ENCODE measurements at places on chromosomes 2 and 18.

- no peak for DNase-seq
These were observed 41.9 kb downstream of the MARCO start for GRCh38 chr2:118983915-118984314.

DNA sequence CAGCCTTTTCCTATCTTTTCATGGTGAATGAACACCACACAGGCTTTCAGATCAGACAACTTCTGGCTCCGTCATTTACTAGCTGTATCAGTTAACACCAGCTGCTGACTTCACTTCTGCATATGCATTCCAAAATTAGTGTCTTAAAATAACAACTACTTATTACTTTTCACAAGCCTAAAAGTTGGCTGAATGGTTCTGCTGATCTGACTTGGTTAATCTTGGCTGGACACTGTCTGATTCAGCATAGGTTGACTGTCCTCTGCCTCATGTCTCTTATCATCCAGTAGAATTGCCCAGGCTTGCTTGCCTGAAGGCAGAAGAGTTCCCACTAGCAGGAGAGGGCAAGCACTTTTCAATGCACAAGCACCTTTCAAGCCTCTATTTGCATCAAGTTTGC lies 72.7 kb downstream of the MARCHF4 start:
- peak; percentile 58 for DNase-seq

GRCh38 chr2:70242552-70242951 lies 5.9 kb downstream of the TIA1 start:
- DNase-seq: no peak

GRCh38 chr18:36300211-36300610 lies 2.7 kb downstream of the FHOD3 start:
- DNase-seq: no peak

DNA sequence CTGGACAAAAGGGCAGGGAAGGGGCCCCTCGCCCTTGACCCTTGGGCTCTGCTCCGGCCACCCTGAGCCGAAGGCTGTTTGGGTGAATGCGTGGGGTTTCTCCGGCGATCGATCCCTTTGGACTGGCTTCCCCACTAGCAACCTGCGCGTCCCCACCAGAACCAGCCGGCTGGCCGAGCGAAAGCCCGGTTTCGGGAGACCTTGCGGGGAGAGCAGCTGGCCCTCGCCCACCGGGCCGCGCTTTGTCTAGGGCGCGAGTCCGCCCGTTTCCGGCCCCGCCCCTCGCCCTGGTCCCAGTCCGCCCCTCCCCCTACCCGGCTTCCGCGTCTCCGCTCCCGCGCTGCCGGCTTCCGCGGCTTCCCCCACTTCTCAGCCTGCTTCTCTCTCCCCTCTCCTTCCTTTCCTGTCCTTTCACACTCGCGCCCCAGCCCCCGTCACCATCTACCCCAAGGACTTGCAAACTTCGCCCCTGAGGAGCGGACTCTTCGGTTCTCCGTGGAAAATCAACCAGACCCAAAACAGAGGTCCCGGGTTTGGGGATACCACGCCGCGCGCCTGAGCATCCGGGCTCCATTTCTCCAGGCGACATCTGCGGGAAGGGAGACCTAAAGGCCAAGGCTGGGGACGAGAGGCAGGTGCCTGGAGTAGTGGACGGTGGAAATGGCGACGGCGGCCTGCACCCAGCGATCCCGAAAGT lies 48.0 kb upstream of the ATP6V1B1 start:
- no peak for DNase-seq

DNA sequence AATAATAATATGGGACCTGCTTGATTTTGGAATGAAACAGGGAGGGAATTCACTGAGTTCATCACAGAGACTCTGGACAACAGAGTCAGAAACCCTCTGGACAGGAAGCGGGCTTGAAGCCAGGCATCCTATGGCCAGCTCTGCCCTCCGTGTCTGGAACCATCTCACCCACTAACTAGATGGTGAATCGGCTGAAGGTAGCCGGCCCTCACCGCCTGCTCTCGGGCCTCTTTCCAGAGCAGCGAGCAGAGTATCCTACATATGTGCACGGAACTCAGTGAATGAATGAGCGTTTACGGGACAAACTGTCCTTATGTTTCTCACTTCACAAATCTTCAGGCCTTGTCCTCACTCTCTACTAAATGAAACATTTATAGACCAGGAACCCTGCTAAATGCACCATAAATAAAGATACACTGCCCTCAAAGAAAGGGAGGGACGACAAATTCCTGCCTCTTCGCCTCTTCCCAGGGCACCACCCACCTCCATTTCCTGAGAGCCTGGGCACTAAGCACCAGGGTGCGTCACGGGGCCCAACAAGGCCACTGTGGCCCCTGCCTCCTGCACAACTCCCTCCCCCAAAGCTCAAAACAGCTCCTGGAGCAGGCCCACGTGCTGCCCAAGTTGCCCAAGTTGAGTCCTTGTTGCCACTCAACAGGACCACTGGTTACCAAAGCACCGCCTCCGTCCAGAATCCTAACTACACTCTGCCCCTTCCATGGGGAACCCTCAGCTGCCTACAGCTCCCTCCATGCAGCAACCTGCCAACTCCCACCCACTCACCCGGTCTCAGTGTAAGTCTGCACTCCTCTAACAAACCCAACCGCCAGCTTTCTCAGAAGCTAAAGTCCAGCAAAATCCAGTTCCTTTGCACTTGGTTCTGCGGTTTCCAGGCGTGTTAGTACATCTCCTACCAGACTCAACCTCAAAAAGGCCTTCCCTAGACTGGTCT lies 1.7 kb downstream of the TBC1D8 start:
- no peak for DNase-seq

DNA sequence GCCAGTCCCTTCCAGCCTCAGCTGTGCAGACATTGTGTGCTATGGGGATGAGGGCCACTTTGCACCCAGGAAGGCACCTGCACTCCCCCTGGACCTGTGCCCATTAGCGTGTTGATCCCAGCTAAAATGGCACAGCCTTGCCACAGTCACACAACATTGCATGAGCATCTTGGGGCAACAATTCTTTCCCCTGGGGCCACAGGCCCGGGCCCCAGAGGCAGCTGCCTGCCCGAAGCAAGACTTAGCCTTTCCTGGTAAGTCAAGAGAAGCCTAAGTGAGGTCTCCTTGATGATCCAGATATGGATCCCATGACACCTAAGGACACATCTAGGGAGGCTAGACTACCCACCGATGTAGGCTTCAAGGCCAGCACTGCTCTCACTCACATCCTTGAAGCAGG lies 202.1 kb downstream of the BCL11A start:
- no peak for DNase-seq

GRCh38 chr18:71505526-71505925 lies 1038.6 kb downstream of the CBLN2 start:
- DNase-seq: no peak

DNA sequence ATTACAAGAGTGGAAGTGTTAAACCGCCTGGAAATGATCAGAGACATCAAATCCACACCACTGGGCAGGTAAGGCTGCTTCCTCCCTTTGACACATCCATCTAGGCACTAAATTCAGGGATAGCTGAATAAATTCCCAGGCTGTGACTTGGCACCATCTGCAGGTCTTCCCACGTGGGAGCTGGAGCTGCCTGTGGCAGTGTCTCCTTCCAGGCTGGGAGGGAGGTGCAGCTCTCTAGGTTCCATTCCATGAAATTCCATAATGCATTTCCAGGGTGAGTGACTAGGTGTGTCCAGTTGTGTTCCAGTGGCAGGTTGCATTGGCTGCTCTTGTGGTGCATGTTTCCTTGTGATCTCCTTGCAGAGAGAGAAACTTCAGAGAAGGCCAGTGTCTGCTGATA lies 188.9 kb upstream of the CXCR4 start:
- no peak for DNase-seq

DNA sequence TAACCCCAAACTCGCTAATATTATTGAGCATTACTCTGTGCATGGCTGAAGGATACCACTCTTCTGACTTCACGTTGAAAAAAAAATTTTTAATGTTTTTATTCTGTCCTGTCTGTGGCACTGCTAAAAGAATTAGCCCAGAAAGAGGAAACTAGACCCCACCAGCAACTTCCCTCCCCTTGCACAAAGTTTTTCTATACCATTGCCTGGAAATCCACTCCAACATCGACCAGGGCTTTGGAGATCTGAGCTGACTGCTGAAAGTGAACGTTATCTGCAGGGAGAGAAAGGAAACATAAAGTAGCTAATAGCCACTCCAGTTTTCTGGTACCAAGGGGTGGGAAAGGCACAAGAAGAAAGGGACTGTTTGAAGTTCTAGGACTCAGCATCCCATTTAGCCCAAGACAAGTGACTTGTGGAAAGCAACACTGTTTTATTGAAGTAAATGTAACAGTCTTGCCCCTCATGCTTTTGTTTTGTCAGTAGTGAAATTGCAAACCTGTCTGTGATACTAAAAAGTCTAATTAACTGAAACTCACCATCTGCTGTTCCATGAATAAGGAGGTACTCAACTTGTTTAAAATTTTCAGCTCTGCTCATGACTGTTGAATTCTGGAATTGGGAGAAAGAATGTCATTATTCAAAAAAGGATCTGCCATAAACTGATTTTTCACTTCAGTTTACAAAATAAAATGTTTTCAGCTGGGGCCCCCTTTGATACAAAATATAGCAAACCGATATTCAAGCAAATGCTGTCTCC lies 79.1 kb downstream of the DPP4 start:
- no peak for DNase-seq

GRCh38 chr2:112000399-112001135 lies 54.5 kb upstream of the TMEM87B start:
- DNase-seq: no peak

DNA sequence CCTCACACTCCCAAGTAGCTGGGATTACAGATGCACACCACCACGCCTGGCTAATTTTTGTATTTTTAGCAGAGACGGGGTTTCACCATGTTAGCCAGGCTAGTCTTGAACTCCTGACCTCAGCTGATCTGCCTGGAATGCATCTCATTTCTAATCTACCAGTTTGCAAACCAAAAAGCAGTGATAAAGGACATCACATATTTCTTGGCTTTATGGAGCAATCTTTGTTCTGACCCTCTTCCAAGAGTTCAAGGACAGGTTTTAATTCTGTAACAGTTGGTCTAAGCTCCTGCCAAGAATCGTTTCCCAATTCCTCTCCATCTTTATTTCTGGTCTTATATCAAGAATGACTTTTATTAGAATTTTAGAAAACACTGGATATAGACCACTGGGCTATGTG lies 67.7 kb downstream of the SLC40A1 start:
- DNase-seq: no peak

- DNase-seq: no peak
These were observed 31.3 kb upstream of the SNED1 start for GRCh38 chr2:240966906-240967680.

- DNase-seq: no peak
These were observed 951.3 kb upstream of the ACVR2A start for GRCh38 chr2:146893500-146894041.

DNA sequence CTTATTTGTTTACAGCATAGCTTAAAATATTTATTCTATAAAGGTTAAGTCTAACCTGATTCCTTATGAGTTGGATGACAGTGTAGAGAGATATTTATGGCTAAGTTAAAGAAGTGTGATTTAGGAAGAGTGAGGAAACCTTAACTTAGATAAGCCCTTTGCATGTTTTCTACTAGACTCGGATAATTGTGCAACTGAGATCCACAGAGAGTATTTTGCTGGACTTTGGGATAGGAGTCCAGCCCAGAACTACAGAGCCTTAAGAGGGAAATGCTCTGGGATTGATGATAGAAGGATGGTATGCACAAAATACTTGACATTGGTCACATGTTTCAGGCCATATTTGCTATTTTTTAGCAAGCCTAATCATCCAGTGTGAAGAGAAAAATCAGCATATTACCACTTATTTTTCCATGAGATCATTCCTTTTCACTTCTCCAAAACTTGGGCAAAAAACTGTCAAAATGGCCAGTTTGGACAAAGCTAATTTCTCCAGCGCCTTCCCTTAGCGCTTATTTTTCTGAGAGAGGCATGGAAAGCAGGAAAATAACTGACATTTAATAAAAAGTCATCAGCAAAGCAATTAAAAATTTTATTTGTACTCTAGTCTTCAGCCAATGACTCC lies 3.1 kb downstream of the CD28 start:
- no peak for DNase-seq

DNA sequence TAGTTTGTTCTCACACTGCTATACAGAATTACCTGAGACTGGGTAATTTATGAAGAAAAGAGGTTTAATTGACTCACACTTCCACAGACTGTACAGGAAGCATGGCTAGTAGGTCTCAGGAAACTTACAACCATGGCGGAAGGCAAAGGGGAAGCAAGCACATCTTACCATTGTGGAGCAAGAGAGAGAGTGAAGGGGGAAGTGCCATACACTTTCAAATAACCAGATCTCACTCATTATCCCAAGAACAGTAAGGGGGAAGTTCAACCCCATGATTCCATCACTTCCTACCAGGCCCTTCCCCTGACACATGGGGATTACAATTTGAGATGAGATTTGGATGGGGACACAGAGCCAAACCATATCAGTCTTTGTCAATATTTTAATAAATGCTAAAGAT lies 5.0 kb upstream of the CRYGB start:
- no peak for DNase-seq

DNA sequence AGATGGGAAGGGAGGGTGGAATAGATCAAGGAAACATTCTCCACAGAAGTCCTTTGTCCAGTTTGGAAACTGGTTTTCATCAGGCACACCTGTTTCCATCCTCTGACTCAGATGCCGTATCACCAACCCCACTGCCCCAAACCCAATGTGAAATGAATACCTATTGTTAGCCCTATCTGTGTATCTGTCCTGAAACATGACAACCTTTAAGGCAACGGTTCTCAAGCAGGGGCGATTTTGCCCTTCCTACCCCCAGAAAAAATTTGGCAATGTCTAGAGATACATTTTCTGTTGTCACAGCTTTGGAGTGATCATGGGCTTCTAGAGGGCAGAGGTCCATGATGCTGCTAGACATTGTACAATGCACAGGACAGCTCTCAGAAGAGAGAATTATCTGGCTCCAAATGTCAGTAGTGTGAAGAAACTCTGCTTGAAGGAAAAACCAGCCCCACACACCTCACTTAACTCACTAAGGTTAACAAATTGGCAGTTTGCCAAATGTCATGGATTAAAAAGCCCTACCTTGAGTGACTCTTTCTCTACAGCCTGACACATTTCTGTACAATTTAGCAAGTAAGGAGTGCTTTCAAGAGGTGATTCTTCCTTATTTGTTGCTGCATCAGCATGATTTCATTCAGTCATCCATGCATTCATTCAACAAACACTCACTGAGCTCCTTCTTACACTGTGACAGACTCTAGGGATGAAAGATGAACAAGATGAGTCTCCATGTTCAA lies 3.4 kb downstream of the SCTR start:
- no peak for DNase-seq

DNA sequence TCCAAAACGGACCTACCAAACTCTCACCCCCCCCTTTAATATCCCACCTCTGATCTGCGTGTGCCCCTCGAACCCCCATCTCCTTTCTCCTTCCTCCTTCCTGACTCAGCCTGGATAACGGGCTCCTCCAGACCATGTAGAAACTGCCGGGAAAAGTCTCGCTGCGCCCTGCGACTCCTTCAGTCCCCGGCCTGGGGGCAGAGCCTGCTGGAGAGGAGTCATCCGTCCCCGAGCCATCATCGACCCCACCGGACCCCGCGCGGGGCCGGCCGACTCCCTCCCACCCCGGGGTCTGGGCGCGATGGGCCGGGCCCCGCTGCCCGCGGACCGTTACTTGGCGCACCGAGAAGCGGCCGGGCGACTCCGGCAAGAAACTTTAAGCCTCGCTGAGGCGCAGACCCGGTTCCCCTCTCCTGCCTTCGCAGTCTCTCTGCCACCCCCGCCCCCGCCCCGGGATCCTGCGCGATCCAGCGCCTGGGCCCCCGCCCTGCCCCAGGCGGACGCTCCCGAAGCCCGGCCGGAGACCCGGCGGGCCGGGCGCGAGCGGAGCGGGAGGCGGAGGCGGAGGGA lies 3.4 kb downstream of the ZEB2 start:
- DNase-seq: peak; percentile 63

GRCh38 chr2:183149489-183149888 lies 25.2 kb downstream of the NUP35 start:
- DNase-seq: peak; percentile 66

Data from fibroblast of skin of right biceps (primary cell).